ENCODE measurements at places on chromosomes 1 and 21.

- no peak for DNase-seq
Observed at GRCh38 chr21:21661741-21662140, 663.5 kb downstream of the NCAM2 start.

GRCh38 chr1:101632548-101633272, 364.0 kb downstream of the OLFM3 start:
- no peak for DNase-seq

DNA sequence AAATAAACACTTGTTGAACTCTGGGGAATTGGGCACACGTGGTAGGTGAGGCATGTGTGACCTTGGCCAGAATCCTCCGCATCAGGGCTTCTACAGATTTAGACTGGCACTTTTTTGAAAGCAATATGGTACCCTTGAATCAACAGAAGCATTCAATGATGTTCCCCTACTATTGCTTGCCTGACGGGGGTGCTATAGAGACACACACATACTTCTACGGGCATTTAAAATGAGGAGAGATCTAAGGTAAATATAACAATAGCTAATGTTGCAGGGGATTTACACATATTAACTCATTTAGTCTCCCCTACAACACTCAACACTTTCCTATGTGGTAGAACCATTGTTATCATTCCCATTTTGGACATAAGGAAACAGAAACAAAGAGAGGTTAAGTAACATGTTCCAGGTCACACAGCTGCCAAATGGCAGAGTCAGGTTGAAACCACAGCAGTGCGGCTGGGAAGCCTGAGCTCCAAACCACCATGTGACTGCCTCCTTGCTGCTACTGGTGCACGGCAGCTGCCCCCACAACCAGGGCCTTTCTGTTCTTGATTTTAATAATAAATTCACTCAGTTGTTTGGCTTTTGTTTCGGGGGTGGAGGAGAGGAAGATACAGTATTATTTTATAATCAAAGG, 147.4 kb downstream of the ZNF281 start:
- DNase-seq = no peak

- no peak for DNase-seq
Observed at GRCh38 chr1:13842497-13842896, 142.5 kb downstream of the PRDM2 start.

- no peak for DNase-seq
Observed at GRCh38 chr1:43405219-43405875, 15.6 kb downstream of the SZT2 start.

- DNase-seq = no peak
Observed at GRCh38 chr1:152347116-152347728, 12.6 kb downstream of the FLG2 start.

- no peak for DNase-seq
Observed at GRCh38 chr21:27077501-27077900, 110.6 kb upstream of the ADAMTS5 start.

GRCh38 chr1:205048382-205048781, 5.4 kb downstream of the CNTN2 start:
- no peak for DNase-seq

DNA sequence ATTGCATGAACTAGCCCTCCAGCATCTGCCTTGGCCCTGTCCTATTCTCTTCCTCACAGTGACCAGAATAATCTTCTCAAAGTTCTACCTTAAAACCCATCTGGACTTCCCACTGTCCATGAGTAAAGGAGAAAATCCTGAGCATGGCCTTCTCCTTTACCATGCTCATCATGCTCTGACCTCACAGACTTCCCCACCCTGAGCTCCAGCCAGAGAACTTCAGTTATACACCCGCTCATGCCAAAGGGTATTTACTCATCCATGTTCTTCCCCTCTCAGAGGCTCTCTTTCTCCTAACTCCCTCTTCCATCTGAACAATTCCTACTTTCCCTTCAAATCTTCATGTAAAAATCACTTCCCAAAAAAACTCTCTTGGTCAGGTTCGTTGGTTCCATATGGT, 188.4 kb downstream of the SETD4 start:
- no peak for DNase-seq
